ENCODE measurements at places on chromosomes 6 and 20.

DNA sequence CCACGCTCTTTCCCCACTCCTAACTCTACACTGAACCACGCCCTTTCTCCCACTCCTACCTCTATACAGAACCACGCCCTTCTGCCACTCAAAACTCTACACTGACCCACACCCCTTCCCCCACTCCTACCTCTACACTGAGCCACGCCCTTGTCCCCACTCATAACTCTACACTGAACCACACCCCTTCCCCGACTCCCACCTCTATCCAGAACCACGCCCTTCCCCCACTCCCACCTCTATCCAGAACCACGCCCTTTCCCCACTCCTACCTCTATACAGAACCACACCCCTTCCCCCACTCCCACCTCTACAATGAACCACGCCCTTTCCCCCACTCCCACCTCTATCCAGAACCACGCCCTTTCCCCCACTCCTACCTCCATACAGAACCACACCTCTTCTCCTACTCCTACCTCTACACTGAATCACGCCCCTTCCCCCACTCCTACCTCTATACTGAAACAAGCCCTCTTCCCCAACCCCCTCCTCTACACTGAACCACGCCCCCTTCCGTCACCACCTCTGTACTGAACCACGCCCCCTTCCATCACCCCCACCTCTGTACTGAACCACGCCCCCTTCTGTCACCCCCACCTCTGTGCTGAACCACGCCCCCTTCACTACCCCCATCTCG, 10.1 kb downstream of the PXMP4 start:
- no peak for DNase-seq

DNA sequence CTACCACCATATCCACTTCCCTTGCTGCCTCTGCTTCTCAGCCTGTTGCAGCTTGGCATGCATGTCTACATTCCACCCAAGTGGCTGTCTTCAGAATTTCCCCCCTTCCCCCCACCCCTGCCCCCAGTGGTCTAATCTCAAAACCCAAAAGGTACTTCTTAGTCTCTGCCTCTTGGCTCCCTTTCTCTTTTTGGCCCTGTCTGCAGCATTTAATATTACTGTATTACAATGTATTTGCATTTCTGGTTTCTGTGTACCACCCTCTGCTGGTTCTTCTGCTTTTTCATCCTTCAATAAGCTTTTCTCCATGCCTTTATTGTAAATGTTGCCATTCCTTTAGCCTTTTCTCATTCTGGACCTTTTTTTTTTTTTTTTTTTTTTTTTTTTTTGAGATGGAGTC, 43.0 kb downstream of the RPRD1B start:
- DNase-seq = no peak

DNA sequence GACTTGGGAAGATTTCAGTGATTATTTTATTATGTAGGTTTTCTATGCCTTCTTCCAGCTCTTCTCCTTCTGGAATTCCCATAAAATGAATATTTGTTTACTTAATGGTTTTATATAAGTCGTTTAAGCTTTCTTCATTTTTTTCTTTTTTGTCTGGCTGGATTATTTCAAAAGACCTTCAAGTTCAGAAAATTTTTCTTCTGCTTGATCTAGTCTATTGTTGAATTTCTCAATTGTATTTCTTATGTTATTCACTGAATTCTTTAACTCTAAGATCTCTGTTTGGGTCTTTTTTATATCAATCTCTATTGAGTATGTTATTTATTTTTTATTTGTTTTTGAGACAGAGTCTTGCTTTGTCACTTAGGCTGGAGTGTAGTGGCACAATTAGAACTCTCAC, 117.4 kb downstream of the CEP57L1 start:
- DNase-seq = no peak

DNA sequence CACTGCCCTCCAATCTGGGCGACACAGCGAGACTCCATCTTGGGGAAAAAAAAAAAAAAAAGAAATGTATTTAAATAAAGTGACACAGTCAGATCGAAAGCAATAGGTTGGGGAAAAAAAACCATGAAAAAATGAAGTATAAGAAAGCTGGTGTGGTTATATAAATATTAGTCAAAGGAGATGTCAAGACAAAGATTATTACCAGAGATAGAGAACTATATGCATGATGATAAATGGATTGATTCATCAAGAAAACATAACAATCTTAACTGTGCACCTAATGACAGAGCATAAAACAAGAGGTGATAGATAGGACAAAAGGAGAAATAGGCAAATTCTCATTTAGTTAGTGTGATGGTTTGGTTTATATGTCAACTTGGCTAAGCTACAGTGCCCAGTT, 146.9 kb upstream of the AHI1 start:
- no peak for DNase-seq

- DNase-seq = no peak
Observed at GRCh38 chr20:4243071-4243470, 227.7 kb upstream of the RNF24 start.

GRCh38 chr6:113909224-113909856, 52.2 kb downstream of the MARCKS start:
- no peak for DNase-seq

DNA sequence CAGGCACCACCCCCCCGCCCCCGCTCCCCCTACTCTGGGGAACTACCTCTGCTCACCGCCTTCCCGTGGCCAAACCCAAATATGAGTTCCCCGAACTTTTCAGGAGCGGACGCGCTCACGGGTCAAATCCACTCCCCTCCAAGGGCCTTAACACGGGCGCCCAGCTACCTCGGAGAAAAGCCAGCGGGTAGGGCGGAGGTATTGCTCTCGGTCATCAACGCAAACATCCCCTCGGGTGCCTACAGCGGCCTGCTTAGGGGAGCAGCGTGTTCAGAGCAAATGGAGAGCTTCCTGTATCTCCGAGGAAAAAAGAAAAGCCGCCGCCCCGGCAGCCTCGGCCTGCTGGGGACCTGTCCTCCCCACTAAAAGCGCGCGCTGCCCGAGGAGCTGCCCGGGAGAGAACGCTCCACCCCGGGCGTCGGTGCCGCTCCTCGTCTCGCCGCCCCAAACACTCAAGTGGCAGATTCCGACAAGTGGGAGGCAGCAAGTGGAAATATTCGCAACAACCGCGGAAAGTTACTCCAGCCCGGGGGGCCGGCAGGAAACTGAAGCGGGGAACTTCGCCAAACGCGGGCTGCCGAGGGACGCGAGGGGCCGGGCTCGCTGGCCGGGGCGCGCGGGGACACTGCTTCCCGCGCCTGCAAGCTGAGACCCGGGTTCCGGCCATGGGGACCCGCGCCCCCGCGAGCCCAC, 699 bp downstream of the PTPRT start:
- no peak for DNase-seq

DNA sequence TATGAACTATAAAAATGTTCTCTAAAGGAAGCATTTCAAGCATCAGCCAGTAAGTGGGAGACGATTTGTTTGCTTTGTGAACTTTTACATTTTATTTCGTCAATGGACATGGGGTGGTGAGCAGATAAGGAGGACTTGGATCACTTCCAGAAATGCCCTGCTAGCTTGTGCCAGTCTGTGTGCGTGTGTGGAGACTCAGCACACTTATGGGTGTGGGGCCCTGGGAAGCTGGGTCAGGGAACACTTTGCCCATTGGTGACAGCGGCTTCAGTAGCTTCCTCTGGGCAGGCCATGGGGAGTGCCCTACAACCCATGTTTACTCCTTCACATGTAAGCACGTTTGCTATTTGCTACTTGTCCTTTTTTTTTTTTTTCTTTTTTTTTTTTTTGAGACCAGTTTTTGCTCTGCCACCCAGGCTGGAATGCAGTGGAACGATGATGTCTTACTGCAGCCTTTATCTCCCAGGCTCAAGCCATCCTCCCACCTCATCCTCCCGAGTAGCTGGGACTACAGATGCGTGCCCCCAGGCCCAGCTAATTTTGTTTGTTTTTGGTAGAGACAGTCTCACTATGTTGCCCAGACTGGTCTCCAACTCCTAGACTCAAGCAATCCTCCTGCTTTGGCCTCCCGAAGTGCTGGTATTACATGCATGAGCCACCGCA, 24.2 kb downstream of the PRDM1 start:
- DNase-seq = no peak

DNA sequence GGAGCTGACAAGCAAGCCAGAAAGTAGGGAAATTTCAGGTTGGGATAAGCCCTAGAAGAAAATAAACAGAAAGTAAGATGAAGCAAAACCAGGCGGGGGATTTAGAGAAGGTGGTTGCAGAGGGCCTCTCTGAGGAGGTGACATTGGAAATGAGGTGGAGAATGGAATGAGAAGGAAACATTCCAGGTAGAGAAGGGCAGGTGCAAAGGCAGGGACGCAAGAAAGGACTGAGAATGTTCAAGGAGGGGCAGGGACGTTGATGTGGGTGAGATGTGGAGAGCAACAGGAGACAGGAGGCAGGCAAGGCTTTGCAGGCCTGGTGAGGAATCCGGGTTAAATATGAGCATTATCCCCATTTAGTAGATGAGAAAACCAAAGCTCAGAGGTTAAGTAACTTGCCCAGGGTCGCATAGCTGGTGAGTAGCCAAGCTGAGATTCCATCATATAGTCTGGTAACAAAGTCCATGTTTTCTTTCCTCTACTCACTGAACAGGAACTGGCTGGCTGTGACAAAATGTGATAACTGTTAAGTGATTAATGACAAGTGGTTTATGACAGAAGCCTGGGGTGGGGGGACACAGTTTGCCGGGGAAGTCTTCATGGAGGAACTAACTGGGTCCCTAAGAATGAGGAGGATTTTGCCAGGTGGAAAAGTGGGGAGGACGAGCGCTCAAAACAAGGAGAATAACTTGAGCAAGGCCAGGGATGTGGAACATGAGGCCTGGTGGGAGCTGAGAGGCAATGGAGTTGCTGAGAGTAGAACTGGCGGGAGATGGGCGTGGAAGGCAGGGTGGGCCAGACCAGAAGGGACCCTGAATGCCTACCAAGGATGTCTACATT, 32.6 kb downstream of the MRPL14 start:
- DNase-seq = no peak

- DNase-seq = no peak
Observed at GRCh38 chr20:17963114-17963897, 5.3 kb downstream of the SNX5 start.

DNA sequence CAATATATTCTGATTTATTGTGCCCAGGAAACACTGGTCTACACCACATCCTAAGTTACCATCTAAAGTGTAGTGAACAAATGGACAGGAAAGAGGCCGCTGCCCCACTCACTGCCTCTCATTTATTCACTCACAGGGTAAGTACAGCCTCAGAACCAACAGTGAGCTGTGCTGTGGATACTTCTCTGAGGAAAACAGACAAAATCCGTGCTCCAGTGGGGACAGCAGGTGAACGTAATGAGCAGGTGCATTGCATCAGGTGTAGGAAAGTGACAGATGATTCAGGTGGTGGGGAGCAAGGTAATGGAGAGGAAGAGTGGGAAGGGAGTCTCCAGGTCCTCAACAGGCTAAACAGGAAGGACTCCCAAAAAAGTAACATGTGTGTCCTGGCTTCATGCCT, 8.4 kb upstream of the ULBP2 start:
- no peak for DNase-seq

DNA sequence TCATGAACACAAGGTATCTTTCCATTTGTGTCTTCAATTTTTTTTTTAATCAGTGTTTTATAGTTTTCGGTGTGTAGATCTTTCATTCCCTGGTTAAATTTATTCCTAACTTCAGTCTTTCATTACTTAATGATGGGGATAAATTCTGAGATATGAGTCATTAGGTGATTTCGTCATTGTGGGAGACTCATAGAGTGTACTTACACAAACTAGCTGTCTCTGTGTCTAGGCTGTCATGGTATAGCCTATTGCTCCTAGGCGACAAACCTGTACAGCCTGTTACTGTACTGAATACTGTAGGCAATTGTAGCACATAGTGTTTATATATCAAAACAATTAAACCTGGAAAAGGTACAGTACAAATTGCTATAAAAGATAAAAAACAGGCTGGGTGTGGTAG, 42.1 kb downstream of the SMAP1 start:
- no peak for DNase-seq

- no peak for DNase-seq
Observed at GRCh38 chr6:16418151-16418550, 179.8 kb downstream of the GMPR start.

- DNase-seq = no peak
Observed at GRCh38 chr6:7232351-7232750, 80.6 kb downstream of the SSR1 start.

Measured in activated CD8-positive, alpha-beta memory T cell treated with anti-CD3 and anti-CD28 coated beads for 48 hours (primary cell).